Activated CD8-positive, alpha-beta memory T cell treated with anti-CD3 and anti-CD28 coated beads for 1 hour (primary cell): ENCODE measurements at places on chromosomes 5 and 9.

- no peak for DNase-seq
Measured at GRCh38 chr9:117719161-117719920, 15.1 kb downstream of the TLR4 start.

DNA sequence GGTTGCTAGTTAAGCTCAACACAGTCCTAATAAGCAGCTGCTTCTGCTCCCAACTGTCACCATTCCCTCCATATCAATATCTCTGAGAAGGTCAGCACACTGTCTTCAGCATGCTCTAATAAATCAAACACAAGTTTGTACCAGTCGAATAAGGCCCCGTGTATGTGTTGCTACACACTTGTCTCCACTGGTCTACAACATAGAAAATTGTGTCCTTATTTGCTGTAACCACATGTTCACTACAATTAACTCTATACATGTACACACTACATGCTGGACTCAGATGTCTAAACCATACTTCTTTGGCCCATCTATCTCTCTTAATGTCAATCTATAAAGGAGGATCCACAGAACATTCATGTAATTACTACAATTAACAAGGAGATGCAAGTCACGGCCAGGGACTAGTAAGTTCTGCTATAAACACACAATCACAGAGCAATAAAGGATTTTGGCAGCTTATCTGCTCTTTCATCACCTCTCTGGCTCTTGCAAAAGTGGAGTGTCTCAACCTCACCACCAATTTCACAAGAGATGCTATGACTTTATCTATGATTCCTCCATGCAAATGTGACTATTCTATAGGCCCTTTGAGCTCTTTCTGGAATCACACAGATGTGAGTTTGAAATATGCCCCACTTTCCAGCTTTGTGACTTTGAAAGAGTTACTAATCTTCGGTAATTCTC is 143.9 kb downstream of the SEMA5A start:
- DNase-seq, result no peak

- no peak for DNase-seq
Measured at GRCh38 chr5:121273833-121274433, 577.7 kb upstream of the FTMT start.

- DNase-seq, result no peak
Measured at GRCh38 chr5:42680046-42680445, 76.6 kb upstream of the CCDC152 start.

- no peak for DNase-seq
Measured at GRCh38 chr5:12488161-12488560, 583.9 kb upstream of the CTNND2 start.

- no peak for DNase-seq
Measured at GRCh38 chr5:50745221-50745910, 78.9 kb downstream of the PARP8 start.

GRCh38 chr5:177332031-177332895 is 19.2 kb downstream of the LMAN2 start:
- no peak for DNase-seq

- DNase-seq, result no peak
Measured at GRCh38 chr5:41365369-41365768, 145.0 kb downstream of the PLCXD3 start.

DNA sequence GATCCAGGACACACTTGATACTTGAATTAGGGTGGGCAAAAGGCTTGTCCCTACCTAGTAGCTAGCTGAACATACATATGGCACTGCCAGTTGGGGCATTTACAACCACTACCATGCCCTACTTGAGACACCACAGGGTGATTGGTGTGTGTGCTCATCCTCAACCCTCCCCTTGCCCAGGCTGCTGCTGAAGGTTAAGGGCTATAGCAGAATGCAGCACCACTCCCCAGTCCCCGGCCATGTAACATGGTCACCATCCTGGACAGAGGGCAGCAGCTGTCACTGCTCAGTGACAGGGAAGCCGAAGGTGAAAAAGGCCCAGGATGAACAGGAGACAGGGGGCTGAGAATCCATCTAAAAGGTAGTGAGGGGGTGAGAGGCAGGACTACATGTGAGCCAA is 273.9 kb upstream of the SGCD start:
- DNase-seq, result no peak

- DNase-seq, result no peak
Measured at GRCh38 chr5:136590581-136590980, 225.2 kb upstream of the TRPC7 start.

DNA sequence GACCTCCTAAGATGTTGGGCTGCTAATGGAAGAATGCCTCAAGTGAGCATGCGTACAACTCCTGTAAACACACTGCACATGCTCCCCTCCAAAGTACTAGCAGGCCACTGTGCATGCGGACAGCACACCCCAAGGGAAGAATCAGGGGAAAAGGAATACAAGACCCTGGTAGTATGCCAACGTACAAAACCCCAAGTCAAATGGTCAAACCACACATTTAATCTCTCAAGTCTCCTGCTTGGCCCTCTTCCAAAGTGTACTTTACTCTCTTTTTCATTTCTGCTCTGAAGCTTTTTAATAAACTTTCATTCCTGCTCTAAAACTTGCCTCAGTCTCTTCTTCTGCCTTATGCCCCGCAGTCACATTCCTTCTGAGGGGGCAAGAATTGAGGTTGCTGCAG is 466.4 kb downstream of the DMRTA1 start:
- no peak for DNase-seq

DNA sequence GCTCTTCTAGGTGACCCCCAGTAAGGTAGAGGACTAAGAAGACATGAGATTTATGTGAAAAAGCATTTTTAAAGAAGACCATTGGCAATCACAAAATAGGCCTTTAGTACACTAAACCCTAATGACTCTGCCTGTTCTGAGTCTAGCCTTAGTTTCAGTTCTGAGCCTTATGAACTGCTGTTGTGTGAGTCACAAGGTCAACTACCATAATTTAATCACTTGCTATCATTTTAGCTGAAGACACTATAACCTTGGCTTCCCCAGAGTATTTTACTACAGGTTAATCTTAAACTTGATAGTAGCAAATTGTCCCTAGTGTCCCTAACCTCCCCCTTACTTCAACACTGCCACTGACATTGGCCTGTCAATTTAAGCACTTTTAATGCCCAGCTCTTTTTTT is 34.4 kb downstream of the APC start:
- no peak for DNase-seq
